Stimulated activated CD4-positive, alpha-beta T cell treated with anti-CD3 and anti-CD28 coated beads, Interleukin-4, amount 100 ng/mL, for 48 hours (primary cell): ENCODE measurements at places on chromosomes 11 and 22.

GRCh38 chr11:76206327-76207081 lies at the start of gene WNT11:
TSS of gene WNT11 (minus strand) at chr11:76206502. CDS start at chr11:76206407, 95 bp downstream.
- DNase-seq, result no peak

DNA sequence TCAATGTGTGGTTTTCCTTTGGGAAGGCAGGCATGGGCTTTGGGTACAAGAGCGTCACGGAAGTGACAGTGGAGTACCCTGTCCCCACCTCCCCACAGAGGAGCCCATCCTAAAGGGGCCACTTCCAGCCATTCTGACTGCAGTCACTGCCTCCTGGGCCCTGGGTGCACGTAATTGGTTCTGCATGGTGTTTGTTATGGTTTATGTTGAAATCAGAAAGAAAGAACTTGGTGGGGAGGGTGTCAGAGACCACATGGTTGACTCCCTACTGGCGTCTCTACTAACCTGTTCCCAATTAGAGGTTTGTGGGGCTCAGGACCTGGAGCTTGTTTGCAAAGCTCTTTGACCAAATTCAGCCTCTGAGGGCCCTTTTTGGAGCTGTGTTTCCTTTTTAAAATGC lies 40.8 kb downstream of the RIBC2 start:
- no peak for DNase-seq

DNA sequence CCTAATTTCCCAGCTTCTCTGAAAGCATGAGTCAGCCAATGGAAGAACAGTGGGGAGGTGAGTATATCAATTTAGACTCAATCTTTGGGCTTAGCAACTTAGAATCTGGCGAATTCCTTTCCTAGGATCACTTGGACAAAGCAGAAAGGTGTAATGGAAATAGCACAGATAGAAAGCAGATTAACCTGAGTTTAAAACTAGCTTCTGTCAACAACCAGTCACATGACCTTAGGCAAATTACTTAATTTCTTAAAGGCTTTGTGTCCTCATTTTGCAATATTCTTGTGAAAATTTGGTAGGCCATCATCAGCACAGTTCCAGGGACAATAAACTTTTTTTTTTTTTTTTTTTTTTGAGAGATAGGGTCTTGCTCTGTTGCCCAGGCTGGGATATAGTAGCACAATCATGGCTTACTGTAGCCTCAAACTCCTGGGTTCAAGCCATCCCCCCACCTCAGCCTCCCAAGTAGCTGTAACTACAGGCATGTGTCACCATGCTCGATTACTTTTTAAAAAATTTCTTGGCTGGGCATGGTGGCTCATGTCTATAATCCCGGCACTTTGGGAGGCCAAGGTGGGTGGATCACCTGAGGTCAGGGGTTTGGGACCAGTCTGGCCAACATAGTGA lies 40.8 kb upstream of the PCF11 start:
- no peak for DNase-seq

GRCh38 chr11:6414874-6415328 lies 4.0 kb downstream of the APBB1 start:
- no peak for DNase-seq

DNA sequence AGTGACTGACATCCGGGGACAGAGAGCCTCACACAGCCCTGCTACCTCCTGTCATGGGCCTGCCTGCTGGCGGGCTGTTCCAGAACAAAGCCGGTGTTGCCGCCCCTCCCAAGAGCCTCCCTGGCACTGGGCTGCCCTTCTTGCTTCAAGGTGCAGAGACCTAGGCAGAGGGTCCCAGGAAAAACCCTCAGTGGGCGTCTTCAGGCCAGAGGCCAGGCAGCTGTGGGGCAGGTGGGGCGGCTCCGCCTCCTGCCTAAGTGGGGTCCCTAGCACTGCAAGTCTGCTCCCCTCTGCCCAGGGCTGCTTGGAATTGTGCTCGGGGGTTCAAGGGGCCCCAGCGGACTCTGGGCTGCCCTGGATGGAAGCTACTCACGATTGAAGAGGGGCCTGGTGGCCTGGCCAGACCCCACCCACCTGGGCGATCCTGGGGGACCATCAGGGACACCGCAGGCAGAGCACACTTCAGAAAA lies 20.4 kb upstream of the GNB1L start:
- no peak for DNase-seq

GRCh38 chr11:45931739-45932138 lies 9.3 kb downstream of the LARGE2 start:
- no peak for DNase-seq

DNA sequence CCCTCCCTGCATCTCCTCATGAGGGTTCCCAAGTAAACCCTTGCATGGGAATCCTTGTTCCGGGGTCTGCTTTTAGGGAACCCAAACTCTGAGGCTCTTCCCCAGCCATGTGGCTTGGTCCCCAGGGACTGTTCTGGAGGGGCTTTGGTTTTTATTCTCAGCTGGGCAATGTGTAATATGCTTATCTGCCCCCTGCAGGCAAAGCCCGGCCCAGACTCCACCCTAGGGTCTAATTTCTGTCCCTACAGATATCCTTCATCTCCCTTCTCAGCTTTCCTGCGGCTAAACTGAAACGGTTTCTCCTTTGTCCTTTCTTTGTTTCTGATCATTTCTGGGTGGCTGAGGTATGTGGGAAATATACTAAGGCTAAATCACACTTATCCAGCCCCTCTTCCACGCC lies 37.1 kb downstream of the TST start:
- DNase-seq, result no peak

DNA sequence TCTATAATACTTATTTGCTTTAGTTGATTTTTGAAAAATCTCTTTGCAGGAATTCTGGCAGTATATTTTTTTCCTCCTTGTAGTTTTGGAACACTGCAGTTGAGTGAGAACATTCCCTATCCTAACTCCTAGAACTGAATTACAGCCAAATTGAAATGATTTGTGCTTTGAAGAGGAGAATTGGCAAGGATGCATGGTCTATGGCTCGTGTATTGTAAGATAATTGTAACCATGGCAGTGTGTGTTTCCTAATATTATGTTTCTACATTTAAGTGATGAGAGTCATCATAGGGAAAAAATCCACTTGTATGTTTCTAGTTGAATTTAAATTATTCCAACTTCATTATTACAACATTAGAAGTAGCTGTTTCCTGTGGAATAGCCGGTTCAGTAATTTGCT lies 80.9 kb upstream of the MYO18B start:
- DNase-seq, result no peak

GRCh38 chr22:17501679-17502285 lies 61.5 kb upstream of the SLC25A18 start:
- no peak for DNase-seq

GRCh38 chr11:65609229-65609628 lies 4.8 kb downstream of the MAP3K11 start:
- DNase-seq, result no peak

GRCh38 chr11:130470832-130471706 lies 22.6 kb downstream of the ADAMTS15 start:
- no peak for DNase-seq

- no peak for DNase-seq
These were observed 55.8 kb upstream of the THY1 start for GRCh38 chr11:119478711-119479285.

DNA sequence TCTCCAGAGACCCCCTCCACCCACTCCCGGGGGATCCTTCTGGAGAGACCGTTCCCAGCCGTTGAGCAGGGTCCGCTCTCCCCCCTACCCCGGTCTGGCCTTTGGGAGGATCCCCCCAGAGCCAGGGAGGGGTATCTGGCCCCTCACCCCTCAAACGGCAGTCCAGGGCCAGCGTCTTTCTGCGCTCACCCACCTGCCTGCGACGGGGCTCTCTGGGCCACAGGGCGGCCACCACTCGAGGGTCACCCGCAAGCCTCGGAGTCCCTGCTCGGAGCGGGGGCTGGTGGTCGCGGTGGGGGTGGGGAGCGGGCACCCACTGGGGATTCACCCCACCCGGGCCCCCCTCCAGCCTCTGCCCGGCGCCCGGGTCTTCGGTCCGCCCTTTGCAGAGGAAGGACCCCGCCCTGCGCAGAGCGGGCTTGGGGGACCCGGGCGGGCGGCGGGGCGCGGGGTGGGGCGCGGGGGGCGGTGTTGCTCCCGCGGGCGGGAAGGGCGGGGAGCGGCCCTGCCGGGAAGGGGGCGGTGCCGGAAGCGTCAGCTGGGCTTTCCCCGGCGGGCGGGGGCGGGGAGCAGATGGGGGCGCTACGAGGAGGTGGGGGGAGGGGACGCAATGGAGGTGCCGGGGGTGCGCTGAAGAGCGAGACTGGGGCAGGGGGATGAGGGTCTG lies 16.6 kb downstream of the CRELD2 start:
- peak; percentile 91 for DNase-seq

DNA sequence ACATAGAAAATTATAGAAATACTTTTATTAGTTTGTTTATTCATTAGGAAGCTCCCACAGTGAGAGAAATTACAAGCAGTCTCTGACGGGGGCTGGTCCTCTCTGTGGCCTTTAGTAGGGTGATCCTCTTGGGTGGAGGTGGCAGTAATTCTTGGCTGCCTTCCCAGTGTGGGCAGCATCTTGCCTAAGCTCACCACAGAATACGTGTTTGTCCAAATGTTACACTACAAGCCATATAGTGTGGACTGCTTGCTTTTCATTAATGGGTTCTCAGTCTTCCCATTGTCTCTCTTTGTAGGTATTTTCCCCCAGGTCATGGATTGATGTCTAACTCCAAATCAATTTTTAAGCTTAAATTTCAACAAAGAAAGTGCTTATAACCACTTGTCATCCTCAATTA lies 43.3 kb downstream of the ENDOD1 start:
- DNase-seq, result no peak

DNA sequence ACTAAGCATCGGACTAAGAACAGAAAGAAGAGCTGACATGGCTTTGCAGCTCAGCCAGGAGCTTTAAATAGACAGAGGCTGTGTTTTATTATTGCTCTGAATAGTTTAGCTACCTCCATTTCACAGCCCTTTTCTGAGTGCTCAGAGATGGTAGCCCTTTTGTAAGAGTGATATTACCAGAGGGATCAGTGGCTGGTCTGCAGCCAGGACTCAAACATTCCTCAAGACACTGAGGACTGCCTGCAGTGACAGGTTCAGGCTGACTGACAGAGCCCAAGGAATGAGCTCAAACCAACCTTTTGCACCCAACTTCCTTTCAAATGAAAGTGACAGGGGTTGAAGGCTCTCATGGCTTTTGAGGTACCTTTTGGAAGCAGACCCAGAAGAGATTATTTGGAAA lies 189.0 kb downstream of the DDX10 start:
- DNase-seq, result no peak

DNA sequence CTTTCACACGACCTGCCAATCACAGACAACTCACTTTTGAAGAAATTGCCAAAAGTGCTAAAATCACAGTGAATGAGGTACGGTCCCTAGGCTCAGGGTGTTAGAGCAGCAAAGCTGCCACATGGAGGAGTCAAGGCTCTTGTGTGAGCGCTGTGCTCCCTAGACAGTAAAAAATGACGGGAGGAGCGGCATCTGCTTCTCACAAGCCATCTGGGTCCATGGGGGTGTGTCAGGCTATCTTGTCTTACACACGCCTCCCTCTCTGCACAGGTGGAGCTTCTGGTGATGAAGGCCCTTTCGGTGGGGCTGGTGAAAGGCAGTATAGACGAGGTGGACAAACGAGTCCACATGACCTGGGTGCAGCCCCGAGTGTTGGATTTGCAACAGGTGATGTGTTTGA lies 14.8 kb downstream of the PSMD13 start:
- no peak for DNase-seq

DNA sequence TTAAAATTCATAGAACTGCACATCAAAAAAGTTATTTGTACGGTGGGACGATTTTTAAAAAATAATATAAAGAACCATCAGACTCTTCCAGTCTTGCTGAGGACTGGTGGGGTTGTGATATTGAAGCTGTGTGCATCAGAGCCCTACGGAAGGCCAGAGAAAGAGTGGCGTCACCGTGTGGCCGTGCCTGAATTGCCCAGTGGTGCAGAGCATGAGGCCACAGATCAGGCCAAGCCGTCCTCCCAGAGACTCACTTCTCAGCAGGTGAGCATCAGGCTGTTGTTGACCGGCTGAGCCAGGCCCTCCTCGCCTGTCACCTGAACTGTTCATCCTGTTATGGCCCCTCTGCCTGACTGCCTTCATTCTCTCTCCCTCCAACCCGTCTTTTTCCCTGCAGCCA lies 1013.9 kb downstream of the TBC1D22A start:
- DNase-seq, result no peak

DNA sequence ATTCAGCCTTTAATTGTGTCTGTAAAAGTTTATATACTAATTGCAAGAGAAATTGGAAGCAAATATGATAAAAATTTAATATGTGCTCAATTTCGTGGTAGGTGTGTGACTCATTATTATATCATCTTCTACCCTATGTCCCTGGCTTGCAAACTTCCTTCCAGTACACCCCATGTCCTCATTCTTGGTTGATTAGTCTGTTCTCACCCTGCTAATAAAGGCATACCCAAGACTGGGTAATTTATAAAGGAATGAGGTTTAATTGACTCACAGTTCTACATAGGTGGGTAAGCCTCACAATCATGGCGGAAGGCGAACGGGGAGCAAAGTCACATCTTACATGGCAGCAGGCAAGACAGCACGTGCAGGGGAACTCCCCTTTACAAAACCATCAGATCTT lies 11.9 kb downstream of the MRGPRX3 start:
- no peak for DNase-seq

DNA sequence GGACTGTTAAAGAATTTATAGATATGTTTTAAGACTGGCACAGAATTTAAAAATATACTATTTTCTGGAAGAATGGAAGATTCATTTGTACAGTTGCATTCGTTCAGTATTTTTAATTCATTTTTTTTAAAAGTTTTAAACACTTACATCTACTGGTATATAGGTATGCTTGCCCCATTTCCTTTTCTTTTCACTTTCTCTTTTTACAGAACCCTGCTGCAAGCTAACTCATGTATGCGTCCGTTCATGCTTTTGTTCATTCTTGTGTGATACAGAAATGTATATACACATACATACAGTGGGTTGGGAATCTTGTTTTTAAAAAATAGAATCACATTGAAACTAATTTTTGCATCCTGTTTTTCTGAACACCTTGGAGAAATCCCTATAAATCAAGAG lies 31.0 kb downstream of the PACS1 start:
- no peak for DNase-seq

GRCh38 chr11:73980001-73980961 lies 2.4 kb downstream of the UCP2 start:
- DNase-seq, result no peak

DNA sequence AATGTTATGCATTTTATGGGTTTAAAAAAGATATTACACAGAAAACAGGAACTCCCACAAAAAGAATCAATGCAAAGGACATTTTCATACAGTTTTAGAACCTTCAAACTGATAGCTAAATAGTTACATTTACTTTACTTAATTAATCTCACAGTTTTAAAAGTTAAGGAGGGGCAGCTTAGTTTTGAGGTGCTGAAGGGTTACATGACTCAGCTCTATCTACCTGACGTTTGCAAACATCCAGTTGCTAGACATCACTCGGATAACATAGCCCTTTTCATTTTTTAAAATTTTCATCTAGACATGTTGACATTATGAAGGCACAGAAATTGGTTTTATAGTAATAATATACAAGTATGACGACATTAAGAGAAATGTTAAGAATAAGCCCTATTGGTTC lies 53.7 kb upstream of the HSD17B12 start:
- DNase-seq, result no peak

- no peak for DNase-seq
These were observed 32.6 kb upstream of the APLP2 start for GRCh38 chr11:130037058-130037457.
